ENCODE measurements at places on chromosomes 1 and 21. TPM values are rescaled to one million over a fixed set of nuclear protein-coding genes. Genes with fewer than 3 reads are reported as not detected.
A peak's percentile ranks its signal among the peaks of the same experiment; 100 is the strongest.

DNA sequence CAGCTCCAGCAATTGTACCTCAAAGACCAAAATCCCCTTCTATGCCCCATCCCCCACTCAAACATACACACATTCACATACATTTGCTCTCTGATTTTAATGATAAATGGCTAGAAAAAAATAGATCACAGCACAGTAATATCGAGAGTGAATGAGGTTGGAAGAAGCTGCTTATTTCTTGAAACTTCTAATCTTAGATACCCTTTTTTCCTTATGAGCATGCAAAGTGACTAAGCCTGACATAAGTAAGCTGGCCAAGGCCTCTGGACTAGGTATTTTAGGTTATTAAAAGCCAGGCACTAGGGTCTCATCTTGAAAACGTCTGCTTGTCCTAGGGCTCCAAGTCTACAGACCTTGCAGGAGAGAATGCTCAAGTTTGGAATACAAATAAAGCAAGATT is 133.6 kb downstream of the TGFBR3 start:
- DNase-seq = no peak
- H3K36me3 ChIP-seq = no peaks in the 10 kb centered on the region
- no peak overlapping the region for H3K27ac ChIP-seq

DNA sequence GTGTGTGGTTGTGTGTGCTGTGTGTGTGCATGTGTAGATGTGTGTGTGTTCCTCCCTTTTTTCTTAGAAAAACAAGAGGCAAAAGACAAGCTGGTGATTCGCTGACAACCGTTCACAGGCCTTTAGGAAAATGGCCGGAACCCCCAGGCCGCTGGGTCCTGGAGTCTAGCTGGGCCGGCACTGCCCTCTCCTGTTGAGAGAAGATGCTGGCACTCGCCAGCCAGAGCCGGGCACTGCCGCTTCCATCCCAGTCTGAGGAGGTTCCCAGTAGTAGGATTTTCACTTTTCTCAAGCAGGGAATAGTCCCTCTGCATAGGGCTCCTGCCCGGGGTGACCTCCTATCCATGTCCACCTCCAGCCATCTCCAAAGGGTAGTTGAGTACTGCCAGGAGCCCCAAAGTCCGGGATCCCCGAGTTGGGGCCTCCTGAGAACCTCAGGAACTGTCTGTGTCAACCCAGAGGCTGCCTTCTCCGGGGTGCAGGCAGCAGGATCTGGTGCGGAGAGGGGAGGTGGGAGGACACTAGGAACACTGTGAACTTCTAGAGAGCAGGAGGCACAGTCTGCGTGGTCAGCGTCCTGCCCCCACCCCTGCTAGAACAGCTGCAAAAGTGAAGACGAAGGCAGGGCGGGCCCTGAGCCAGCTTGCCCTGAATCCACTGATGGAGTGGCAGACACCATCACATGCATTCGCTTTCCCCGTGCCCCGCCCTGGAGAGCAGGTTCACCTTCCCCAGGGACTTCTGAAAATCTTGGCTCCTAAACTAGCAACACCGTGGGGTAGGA is 44.1 kb upstream of the ARHGEF16 start:
- no peaks in the 10 kb centered on the region for H3K36me3 ChIP-seq
- H3K27me3 ChIP-seq = no peaks in the 10 kb centered on the region
- H3K27ac ChIP-seq = no peak overlapping the region
- DNase-seq = peak; percentile 16
- H3K4me1 ChIP-seq = no peaks in the 10 kb centered on the region

DNA sequence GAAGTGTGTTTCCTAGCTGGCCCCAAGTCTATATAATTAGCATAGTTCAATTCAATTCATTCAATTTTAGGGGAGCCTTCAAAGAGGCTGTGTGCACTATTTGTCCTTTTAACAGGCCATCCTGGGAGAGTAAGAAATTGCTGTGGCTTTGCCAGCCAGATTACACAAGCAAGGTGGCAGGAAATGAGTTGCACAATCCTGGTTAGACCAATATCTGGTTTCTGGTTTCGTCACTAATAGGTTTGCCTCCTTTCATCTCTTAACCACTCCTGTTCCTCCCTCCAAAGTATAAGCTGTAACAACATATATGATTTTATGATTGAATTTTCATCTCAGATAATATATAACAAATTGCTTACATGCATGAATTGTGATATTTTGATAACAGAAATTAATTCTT is 84.1 kb upstream of the NEGR1 start:
- no peak overlapping the region for H3K27ac ChIP-seq
- no peaks in the 10 kb centered on the region for H3K4me1 ChIP-seq
- H3K4me3 ChIP-seq = no peak overlapping the region
- no peak for DNase-seq
- H3K27me3 ChIP-seq = no peaks in the 10 kb centered on the region

GRCh38 chr1:48870596-48870995 is 93.9 kb upstream of the BEND5 start:
- peak; percentile 10 for DNase-seq
- H3K4me3 ChIP-seq = no peak overlapping the region
- H3K36me3 ChIP-seq = no peaks in the 10 kb centered on the region
- H3K4me1 ChIP-seq = no peaks in the 10 kb centered on the region
- H3K27me3 ChIP-seq = no peaks in the 10 kb centered on the region
- no peak overlapping the region for H3K27ac ChIP-seq

DNA sequence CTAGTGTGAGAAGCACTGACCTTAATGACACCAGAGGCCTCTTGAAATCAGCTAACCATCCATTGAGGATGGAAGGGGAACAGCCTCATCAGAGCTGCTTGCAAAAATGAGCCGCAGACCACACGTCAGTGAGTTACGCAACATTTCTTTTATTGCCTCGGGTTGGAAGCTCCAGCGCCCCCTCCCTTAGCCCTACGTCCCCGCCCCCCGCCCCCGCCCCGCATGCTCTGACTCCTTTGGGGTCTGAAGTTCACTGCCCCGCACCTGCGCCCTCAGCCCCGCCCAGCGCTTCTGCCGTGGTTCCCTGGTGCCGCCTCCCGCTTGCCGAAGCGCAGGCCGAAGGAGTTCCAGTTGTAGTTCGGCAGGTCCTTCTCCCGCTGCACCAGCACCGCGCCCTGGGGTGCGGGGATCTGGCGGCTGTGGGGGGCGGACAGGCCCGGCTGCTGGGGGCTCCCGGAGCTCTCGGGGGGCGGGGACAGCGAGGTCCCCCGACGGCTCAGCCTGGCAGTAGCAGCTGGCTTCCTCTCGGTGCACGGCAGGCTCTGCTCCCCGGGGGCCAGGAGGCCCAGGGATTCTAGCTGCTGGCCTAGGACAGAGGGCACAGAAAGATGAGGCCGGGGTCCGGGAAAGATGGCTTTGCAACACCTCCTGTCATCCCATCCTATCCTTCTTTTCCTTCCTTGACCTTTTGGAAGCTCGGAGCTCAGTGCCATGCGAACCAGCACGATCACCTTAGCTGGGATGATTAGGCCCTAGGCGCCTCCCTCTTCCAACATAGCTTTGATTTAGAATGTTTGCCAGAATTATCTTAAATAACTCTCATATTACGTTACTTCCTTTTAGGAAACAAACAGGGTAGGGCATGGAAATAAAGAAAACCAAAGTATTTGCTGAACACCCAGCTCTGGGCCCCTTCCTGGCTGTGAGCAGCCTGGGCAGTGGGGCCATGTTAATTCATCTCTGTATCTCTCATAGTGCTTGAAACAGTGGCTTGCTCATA is 5.8 kb downstream of the KISS1 start:
- no peaks in the 10 kb centered on the region for H3K36me3 ChIP-seq
- H3K27ac ChIP-seq = no peak overlapping the region
- peaks cover 21% of the 10 kb centered on the region for H3K4me1 ChIP-seq
- peak; percentile 69 for DNase-seq

GRCh38 chr21:42361286-42361685 is 5.0 kb downstream of the TFF1 start:
- H3K4me1 ChIP-seq = peaks cover 7% of the 10 kb centered on the region
- no peak overlapping the region for H3K4me3 ChIP-seq
- DNase-seq = no peak
- H3K27ac ChIP-seq = no peak overlapping the region
- no peaks in the 10 kb centered on the region for H3K36me3 ChIP-seq

DNA sequence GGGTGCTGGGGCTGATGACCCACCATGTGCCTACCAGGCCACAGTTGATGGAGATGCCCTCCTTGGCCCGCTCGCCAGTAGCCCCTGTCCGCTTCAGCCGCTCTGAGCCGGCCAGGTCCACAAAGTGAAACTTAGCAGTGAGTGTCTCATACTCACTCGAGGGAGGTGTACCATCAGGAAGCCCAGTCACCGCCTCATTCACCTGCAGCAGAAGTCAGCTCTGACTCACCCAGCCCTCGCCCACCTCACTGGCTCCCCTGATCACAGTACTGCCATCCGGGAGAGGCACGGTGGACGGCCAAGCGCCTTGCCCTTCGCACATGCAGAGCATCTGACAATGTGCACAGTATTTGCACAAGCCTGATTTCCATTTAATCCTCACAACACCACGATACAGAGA is 18.8 kb downstream of the KIF21B start:
- H3K4me1 ChIP-seq = no peaks in the 10 kb centered on the region
- H3K27me3 ChIP-seq = no peaks in the 10 kb centered on the region
- no peak overlapping the region for H3K4me3 ChIP-seq

DNA sequence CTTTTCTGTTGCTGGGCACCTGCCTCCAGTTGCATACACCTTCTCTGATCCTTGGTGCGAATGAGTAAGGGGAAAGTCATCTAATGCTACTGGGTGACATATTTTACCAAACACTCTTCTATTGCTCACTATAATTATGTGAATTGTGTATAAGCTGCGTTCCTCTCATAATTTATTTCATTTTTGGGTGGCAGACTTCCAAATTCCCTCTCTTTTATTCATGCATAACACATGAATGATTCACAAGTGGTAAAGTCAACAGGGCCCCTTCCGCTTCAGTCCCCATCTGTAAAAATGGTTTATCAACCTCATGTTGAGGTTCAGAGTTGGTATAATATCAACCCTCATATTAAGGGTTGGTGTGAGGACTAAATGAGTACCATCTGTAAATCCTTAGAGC is 3.2 kb upstream of the QSOX1 start:
- H3K4me1 ChIP-seq = peaks cover 16% of the 10 kb centered on the region
- H3K27ac ChIP-seq = no peak overlapping the region
- no peaks in the 10 kb centered on the region for H3K36me3 ChIP-seq
- no peak overlapping the region for H3K4me3 ChIP-seq
- no peaks in the 10 kb centered on the region for H3K27me3 ChIP-seq
- DNase-seq = no peak

GRCh38 chr1:151478923-151479322 is 19.6 kb upstream of the POGZ start:
- H3K36me3 ChIP-seq = no peaks in the 10 kb centered on the region
- no peak overlapping the region for H3K27ac ChIP-seq

DNA sequence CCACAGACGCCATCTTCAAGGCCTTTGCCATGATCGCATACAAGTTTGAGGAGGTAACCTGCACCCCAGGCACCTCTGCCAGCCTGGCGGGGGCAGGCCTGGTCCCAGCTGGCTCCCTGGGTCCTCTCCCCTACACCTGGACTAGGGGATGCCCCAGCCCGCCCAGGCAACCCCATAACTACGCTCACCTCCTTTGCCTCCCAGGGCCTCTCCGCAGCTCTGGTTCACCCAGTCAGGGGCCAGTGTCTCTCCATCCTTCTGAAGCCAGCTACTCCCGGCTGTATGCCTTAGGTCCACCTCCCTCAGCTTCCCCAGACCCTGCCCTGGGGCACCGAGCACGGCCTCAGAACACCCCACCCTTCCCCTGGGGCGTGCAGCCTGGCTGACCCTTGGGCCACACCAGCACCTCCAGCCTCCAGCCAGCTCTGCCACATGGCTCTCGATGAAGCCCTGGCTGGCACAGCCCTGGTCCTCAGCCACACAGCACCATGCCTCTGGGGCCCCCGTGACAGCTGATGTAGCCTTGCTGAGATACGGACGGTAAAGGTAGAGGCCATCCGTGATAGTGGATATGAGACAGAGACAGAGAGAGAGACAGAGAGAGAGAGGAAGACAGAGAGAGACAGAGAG is 80.4 kb upstream of the COL6A1 start:
- H3K36me3 ChIP-seq = no peaks in the 10 kb centered on the region
- no peaks in the 10 kb centered on the region for H3K27me3 ChIP-seq
- no peak for DNase-seq
- no peak overlapping the region for H3K4me3 ChIP-seq
- no peak overlapping the region for H3K27ac ChIP-seq

DNA sequence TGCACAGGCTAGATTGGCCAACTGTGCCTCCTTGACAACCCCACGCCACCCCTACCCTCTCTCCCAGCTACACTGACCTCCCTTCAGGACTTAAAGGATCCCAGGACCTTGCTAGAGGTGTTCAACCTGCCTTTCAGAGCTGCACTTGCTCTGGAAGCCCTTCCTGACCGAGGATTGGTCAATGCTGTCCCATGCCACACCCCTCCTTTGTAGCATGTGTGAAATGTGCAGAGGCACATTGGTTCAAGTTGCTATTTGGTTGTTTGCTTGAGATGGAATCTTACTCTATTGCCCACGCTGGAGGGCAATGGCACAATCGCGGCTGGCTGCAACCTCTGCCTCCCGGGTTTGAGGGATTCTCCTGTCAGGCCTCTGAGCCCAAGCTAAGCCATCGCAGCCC is 21.8 kb downstream of the ACTA1 start:
- no peak for DNase-seq
- no peaks in the 10 kb centered on the region for H3K27me3 ChIP-seq
- H3K4me3 ChIP-seq = no peak overlapping the region
- no peaks in the 10 kb centered on the region for H3K36me3 ChIP-seq
- H3K27ac ChIP-seq = no peak overlapping the region

- H3K4me3 ChIP-seq = no peak overlapping the region
- H3K27ac ChIP-seq = no peak overlapping the region
- no peaks in the 10 kb centered on the region for H3K27me3 ChIP-seq
- 0 out of 2 replicates have a peak, but pooled peaks cover 4% of the 10 kb centered on the region for H3K4me1 ChIP-seq
- DNase-seq = no peak
- H3K36me3 ChIP-seq = no peaks in the 10 kb centered on the region
Measured at GRCh38 chr1:228011721-228012311, 5.0 kb downstream of the WNT3A start.

DNA sequence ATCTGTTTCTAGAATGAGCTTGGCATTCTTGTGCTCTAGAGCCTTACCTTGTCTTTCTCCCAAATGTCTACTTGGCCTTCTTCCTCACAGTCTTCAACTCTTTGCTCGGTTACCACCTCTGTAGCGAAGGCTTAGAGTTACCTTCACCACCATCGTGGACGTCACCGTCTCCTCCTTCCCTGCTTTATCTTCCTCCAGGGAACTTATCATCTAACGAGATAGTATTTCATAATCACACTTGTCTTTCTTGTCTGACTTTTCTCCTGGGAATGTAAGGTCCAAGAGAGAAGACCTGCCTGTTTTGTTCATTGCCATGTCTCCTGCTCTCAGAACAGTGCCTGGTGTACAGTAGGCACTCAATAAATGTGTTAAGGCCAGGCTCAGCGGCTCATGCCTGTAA is 115.6 kb downstream of the GREM2 start:
- no peak overlapping the region for H3K4me3 ChIP-seq
- no peaks in the 10 kb centered on the region for H3K36me3 ChIP-seq
- H3K27me3 ChIP-seq = no peaks in the 10 kb centered on the region

PGBD5 gene
- 2.4 TPM for total RNA-seq

PPP2R5A gene
- total RNA-seq = 47.6 TPM

NOS1AP gene
- 5.5 TPM for total RNA-seq

SPRR1B gene
- total RNA-seq = not detected

BGLAP gene
- 1.3 TPM for total RNA-seq

NBPF12 gene
- 10.7 TPM for total RNA-seq

DDR2 gene
- 0.65 TPM for total RNA-seq

OR14I1 gene
- total RNA-seq = not detected

GCSAML gene
- not detected for total RNA-seq

C8B gene
- total RNA-seq = not detected

DPYD gene
- total RNA-seq = 7.6 TPM
